A549 treated with GW870086 at 1 μM for 4 hours (cell line): ENCODE measurements at places on chromosomes 11 and 22. TPM values are rescaled to one million over a fixed set of nuclear protein-coding genes. Genes with fewer than 3 reads are reported as not detected.

H19 gene
- total RNA-seq, result 8.3 to 20.6 TPM (median 14.5 TPM) in 5 replicates

NXPE4 gene
- total RNA-seq, result not detected in 5 replicates

CCDC73 gene
- total RNA-seq, result 0.03 TPM in 1 of 5 replicates, not detected in the others

IFITM10 gene
- 0.96 to 2.1 TPM (median 1.2 TPM) in 5 replicates for total RNA-seq

UPB1 gene
- not detected in 5 replicates for total RNA-seq

PCSK7 gene
- total RNA-seq, result 13.2 to 21.5 TPM (median 16.6 TPM) in 5 replicates

KRTAP5-8 gene
- not detected in 5 replicates for total RNA-seq
